ENCODE measurements at places on chromosomes 7 and 10.

DNA sequence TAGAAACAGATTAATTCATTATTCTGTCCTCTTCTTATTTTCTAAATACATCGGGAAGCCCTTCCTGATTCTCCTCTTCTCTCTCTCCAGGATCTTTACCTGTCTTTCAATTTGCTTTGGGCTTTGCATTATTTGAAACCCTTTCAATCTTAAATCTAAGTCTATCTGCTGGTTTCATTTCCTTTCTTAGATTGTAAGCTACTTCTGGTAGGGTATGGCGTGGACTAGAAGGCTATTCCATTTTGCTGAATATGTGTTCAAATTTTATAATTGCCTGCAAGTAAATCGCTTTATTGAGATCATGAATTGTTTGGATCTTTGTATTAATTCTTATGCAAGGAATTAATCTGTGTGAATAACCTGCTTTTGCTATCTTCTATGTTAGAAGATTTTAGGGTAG, 11.1 kb downstream of the STAM start:
- no peak for DNase-seq

DNA sequence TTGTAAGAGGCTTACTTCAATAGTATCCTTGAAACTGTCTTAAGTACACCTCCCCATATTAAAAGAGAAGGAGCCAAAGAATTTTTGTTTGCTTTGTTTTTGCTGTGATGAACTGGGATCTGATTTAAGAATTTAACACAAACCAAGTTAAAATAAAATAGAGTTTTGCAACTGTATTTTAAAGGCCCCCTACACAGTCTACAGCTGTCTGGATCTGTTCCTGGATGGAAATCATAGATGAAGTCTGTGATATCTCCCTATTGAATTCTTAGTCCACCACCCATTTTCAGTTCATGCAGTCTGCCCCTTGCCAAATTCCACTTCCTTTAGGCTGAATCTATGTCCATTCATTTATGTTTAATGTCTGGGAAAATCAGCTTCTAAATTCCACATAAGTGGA, 169.8 kb upstream of the MEOX2 start:
- DNase-seq: no peak

DNA sequence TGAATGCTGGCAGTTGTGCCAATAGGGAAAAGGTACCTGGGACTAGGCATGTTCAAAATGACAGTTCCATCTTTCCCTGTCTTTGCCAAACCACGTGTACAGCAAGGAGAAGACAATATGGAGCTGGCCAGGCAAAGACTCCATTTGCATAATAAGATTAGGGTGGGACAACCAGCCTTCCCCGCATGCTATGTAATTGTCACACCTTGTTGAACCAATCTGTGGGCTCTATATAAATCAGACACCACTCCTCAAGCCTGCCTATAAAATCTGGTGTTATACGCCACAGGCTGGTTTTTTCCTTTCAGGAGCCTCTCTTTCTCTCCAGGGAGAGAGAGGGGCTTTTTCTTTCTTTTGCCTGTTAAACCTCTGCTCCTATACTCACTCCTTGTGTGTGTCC, 11.0 kb upstream of the NUB1 start:
- no peak for DNase-seq

DNA sequence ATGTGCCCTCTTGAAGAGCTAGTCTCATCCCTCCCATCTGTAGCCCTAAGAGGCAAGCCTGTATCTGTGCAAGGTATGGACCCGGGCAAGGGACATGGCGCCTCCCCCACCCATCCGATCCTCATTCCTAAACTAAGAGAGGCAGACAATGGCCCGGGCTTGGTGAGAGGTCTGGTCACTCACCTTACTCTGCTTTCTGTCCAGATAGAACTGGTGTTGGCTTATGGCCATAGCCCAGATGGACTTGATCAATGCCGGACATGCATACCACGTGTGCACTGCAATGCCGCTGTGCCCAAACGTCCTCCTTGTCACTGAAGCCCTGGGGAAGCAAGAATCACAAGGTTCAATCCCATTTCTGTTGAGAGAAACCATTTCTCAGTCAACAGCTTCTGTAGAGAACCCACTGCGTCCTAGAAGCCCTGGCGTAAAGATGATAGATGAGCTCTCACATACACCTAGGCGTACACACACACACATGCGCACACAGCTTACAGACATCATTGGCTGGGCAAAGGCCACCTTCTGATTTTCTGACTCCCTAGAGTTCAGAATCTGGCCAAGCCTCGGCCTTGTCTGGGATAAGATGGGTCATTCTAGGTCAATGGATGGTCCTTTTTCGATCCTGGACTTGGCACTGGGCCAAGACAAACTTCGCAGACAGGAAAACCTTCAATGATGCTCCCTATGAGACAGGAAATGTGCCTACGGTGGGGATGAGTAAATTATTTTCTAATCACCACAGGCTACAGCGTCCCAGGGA, 114.6 kb downstream of the PRPF18 start:
- no peak for DNase-seq

- DNase-seq: no peak
Measured at GRCh38 chr7:77783111-77783510, 15.1 kb downstream of the TMEM60 start.

DNA sequence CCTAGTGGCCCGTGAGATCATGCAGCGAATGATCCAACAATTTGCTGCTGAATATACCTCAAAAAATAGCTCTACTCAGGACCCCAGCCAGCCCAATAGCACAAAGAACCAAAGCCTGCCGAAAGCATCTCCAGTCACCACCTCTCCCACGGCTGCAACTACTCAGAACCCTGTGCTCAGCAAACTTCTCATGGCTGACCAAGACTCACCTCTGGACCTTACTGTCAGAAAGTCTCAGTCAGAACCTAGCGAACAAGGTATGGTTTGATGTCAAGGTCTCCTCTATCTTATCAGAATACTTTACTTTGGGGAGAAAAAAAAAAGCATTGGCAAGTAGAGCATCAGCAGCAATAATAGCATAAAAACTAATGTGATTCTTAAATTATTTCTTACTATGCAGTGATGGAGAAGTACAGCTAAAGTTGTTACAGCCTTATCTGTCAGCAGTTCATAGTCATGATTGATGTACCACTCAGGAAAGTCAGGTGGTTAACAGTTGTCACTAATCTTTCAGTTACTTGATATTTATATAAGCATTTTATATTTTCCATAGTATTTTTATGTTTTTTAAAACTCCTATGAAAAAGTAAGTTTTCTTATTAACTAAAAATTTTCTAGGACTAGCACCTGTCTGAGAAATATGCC, 117.1 kb downstream of the LCOR start:
- DNase-seq: no peak

- DNase-seq: peak; percentile 83
Measured at GRCh38 chr10:14185316-14186045, 145.2 kb downstream of the FRMD4A start.

DNA sequence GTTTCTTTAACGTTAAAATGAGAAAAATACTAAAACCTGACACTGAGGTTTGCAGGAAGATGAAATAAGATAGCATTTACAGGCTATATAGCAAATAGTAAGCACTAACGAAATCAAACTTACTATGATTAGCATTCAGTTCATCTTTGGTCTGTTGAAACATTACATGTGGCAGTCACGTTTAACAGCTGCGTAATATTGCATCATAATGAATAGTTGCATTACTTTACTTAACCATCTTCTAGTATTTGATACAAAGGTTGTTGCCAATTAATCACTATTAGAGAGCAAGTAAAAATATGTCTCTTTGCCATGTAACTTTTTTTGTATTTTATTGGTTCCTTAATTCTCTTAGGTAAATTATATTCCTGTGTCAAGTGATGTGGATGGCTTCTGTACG, 131.8 kb upstream of the GHITM start:
- no peak for DNase-seq

DNA sequence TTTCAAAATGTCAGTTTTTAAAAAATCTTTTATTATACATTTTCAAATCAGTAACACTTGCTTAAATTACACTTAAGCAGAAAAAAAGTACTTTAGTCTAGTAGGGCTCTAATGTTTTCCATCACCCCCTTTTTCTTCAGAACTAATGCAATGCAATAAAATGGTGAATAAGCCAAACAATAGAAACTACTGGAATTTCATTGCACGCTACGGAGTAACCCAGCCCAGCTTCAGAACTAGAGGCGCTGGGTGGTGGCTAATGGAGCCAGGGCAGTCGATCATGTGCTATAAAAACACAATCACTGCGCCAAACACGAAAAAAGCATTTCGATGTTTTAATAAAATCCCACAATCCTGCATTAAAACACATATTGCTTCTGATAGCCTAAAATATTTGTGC, 59.9 kb upstream of the ODAD2 start:
- DNase-seq: no peak

DNA sequence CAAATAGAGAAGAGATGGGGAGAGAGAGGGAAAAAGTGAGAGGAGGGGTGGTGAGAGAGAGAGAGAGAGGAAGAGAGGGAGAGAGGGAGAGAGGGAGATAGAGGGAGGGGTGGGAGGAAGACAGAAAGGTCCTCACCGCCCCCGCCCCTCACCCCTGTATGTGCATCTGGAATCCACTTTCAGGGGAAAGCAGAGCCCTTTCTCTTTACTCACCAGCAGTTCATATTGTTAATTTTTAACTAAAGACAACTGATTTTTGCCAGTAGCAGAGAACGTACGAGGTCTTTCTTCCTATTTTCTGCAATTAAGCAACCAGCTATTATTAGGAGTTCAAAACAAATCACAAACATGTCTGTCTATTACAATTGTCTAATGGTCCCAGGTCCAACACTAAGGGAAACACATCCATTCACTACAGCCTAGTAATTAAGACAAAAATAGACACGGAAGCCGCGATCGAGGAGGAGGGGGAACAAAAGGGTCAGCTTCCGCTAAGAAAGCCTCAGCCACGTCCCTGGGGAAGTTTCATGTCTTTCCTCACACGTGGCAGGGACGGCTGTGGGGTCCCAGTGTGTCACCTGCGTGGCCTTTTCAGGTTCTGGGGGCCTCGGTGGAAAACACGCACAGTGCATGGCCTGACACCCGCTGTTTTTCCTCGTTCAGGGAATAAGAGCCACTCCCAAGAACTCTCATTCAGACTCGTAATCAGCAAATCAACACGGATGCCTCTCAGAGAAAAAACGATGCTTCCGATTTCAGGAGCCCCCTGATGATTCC, 572.0 kb downstream of the PTPRN2 start:
- no peak for DNase-seq

DNA sequence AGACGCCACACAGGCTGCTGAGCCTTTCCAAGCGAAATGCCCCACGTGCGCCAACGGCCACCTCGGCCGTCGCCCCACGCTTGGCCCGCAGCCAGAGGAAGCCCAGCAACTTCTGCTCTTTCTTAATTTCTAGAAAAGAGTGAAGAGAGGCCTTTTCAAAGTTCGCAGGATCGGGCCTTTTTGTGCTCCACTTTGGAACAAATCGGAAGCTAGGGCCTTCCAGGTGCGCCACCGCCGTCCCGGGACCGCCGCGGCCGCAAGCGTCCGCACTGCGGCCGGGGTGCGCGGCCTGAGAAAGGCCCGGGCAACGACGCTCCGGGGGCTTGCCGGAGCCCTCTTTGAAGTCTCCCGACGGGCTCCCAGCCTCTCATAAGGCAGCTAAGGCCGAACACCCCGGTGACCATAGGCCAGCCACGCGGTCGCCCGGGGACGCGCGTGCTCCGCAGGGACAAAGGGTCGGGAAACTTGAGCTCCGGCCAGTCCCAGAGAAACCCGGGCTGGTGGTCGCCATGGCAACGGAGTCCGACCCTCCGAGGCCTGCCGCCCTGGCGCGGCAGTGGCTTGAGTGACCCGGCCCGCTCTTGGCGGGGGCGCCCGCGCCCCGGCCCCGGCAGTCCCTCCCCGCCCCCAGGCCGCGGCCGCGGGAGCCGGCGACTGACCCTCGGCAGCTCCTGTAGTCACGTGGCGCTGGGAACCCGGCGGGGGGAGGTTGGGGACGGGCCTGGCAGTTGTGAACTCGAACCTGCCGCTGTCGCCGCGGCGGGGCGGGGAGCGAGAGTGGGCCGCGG, at the start of gene REPIN1:
Gene REPIN1 (plus strand): TSS at position 727 of the 788 bp plus-strand sequence. CDS start 890 bp downstream, outside the sequence.
- peak; percentile 41 for DNase-seq

DNA sequence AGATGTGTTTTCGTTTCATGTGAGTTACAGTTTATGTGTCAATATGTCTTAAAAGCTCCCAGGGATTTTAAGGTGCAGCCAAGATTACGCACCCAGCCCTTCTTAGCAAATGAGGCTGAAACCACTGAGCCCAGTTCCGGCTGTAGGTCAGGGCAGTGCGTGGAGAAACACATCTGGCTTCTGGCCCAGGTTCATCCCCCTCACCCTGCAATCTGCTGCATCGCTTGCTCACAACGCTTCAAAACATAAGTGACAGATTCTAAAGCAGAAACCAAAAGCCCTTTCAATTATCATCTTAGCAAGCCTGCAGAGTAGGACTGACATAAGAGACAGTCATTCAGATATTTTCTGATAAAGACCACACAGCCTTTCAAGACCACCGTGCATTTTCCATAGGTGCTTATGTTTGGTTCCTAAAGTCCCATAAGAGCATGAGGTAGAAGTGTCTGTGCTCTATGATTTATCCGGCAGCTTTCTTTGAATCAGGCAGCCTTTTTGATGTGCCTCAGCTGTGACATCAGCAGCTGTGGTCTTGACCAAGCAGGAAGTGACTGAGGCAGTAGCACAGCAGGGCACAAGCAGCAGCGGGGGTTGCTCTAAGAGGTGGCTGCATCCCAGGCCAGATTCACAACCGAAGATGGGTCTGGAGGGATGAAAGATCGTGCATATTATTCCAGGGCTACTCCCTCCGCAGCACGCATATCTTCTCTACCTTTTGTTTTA, 72.1 kb upstream of the LYZL2 start:
- no peak for DNase-seq

GRCh38 chr7:31735991-31736982, 49.3 kb downstream of the PPP1R17 start:
- DNase-seq: peak; percentile 11

DNA sequence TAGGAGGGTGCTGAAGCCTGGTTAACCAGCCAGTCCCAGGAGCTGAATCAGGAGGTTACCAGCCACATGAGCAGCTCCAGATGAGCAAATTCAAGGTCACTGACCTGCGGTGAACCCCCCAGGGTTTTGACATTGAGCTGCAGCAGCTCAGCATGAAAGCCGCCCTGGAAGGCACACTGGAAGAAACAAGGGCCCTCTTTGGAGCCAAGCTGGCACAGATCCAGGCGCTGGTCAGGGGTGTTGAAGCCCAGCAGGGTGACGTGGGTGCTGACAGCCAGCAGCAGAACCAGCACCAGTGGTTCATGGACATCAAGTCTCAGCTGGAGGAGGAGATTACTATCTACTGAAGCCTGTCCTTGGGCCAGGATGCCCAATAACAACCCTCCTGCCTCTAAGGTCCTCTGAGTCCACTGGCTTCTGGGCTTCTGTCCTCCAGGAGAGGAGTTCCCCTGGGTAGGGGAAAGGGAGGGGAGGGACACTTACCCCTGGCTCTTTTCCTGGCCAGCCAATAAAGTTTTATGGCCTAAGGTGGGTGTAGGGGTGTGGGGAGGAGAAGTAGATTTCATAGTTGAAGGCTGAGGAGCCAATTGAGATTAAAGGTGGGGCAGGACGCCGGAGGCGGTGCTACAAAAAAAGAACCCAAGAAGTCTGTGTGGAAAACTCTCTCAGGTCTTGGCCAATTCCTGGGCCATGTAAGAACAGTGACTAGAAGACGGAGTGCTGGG, 29.4 kb upstream of the ATOH7 start:
- no peak for DNase-seq

GRCh38 chr10:28796606-28797512, 119.5 kb downstream of the BAMBI start:
- peak; percentile 26 for DNase-seq
